Head of caudate nucleus (tissue), 42 donors: ENCODE measurements at places on chromosomes 6 and 20.

DNA sequence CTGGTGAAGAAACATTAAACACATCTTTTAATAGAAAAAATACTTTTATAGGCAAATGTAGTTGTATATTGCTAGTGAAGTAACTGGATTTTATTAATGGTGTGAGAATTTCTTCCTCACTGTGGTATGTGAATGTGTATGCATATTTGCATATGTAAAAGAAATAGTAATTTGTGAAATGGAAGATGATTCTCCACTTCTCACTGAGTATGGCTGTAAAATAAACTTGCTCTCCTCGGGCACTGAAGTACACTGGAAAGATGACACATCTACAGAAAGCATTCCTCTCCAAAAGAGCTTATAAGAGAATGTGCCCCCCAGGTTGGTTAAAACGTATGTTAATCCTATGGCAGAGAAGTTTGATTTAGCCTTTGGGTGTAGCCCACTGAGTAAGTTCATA is 155.5 kb downstream of the LPA start:
- DNase-seq = no peak

DNA sequence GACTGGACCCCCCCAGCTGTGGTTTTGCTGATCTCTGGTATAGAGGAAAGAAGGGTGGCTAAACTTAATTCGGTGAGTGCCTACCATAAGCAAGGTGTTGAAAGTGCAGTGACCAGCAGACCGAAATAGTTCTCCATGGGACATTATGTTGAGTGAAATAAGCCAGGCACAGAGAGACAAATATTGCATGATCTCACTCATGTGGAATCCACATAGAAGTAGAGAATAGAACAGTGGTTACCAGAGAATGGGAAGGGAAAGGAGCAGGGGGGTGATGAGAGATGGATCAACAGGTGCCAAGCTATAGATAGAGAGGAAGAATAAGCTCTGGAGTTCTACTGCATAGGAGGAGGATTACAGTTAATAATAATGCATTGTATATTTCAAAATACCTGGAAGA is 9.7 kb upstream of the GCNT2 start:
- DNase-seq = no peak

DNA sequence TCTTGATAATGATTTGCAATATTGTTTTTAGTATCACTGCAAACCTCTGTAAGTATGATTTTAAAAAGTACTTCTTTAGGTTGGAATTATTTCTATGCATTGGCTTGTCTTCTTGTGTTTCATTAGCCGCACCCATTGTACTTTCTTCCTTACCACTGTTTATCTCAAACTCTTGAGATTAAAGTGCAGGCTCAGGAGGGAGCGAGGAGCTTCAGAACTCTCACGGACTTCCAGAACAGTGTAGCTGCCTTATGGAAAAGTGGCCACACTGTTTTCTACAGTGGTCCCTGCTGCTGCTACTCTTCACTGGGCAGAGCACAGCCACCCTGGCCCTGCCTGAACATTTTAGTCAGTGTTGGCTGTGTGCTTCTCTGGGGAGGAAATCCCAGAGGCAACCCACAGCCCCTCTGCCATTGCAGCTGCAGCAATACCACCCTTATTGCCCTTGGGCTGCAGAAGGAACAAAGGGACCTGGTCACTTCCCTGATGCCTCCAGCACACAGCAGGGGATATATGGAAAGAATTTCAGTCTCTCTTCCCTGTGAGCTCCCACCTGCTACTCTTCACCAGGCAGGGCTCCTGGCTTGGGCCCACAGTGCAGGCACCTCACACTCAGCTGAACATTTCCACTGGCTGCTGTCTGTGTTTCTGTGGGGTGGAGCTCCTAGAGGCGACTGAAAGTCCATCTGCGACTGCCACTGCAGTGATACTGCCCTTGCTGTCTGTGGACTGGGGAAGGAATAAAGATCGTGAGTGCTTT is 91.7 kb upstream of the MAP3K4 start:
- no peak for DNase-seq

GRCh38 chr20:905396-905961 is 10.7 kb downstream of the ANGPT4 start:
- peak; percentile 24 for DNase-seq

- DNase-seq = no peak
Measured at GRCh38 chr6:73566954-73567591, 46.2 kb upstream of the EEF1A1 start.

GRCh38 chr6:2956930-2957685 is 14.3 kb downstream of the SERPINB6 start:
- no peak for DNase-seq

DNA sequence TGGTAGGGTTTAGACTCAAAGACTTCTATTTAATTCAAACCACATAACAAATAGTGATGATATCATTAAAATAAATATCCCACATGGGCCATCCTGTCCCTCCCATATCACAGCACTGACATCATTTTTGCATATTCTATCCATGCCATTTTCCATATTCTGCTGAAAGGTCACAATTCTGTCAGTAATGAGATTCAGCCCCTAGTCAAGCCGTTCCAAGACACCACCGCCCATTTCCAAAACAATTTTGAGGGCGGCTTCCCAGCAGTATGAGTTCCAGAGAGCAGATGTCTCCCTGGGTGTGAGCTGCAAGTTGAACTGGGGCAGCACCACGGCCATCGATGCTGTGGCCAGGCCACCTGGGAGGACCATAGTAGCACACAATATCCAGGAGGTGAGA is 65.1 kb upstream of the PLEKHG1 start:
- DNase-seq = no peak

GRCh38 chr6:125587666-125588632 is 161.5 kb upstream of the HEY2 start:
- no peak for DNase-seq

DNA sequence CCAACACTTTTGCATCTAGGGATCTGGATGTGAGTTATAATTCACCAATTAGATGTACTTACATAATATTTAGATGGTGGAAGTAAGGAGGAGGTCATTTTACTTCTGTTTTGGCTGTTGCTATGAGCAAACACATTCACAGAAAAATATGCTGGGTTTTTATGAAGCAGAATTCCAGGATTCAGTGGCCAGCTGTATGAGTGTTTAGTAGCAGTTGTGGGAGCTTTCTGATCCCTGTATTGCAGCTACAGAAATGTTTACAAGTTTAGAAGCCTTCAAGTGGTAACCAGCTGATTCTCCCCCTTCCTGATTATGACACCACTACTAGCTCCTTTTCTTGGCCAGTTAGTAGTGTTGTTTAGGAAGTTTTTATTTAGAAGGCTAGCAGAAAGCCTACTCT is 177.0 kb downstream of the TENT5A start:
- DNase-seq = no peak

GRCh38 chr6:75113446-75113845 is 92.4 kb downstream of the COL12A1 start:
- no peak for DNase-seq

GRCh38 chr6:101531538-101531937 is 138.0 kb downstream of the GRIK2 start:
- no peak for DNase-seq

- no peak for DNase-seq
Measured at GRCh38 chr6:34535199-34535598, 20.9 kb downstream of the SPDEF start.

GRCh38 chr20:56759741-56760278 is 130.7 kb downstream of the TFAP2C start:
- DNase-seq = no peak

- DNase-seq = no peak
Measured at GRCh38 chr6:137731960-137732616, 135.0 kb upstream of the TNFAIP3 start.

DNA sequence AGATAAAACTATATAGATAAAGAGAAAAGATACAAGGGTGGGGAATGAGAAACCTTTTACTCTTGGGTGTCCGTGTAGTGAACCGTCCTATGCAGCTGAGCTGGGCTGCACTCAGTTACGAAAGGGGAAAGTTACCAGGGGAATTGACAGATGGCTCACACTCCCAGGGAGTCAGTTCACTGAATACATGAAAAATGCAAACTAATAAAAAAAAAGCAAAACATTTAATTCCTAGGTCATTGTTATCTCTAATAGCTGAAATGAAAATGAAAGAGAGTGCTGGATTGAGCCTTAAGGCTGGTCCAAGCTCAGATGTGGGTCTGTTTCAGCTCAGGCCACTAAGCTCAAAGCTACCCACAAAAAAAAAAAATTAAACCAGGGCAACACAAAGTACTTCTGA is 138.0 kb downstream of the THBS2 start:
- no peak for DNase-seq

DNA sequence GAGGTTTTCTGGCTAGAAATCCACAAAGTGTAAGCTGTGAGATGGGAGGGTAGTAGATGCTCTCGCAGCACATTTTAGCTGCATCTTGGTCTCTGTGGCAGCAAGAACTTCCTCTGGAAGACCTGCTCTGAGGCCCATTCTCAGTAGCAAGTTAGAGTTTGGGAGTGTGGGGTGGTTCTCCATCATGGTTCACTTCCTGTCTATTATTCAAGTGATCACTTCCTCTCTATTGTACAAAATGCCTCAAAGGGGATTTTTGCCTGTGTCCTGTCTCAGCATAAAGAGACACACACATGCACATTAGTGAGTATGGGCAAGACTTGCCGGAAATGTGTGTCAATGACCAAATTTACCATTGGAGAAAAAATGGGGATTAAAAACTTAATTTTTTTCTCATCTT is 42.5 kb downstream of the LYRM2 start:
- no peak for DNase-seq

- no peak for DNase-seq
Measured at GRCh38 chr6:119440953-119441352, 91.4 kb upstream of the MAN1A1 start.

DNA sequence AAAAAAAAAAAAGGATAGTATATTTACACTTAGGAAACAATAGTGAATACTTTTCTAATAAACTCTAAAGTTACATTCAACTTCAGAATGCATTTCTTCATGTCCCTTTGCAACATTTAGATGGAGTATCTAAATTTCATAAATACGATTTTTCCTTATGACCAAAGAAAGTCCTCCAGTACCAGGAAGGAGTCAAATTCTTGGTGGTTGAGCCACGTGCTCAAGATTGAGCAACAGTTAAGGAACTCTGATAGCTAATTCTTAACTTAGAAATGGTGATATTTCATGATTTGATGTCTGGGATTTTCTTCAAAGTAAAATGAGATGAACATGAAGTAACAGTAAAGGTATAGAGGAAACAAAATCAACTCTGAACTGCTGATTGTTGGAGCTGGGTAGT is 92.7 kb downstream of the SASH1 start:
- no peak for DNase-seq

GRCh38 chr20:51486197-51487005 is 56.1 kb downstream of the NFATC2 start:
- DNase-seq = no peak

- no peak for DNase-seq
Measured at GRCh38 chr6:28953039-28953584, 29.3 kb upstream of the TRIM27 start.

DNA sequence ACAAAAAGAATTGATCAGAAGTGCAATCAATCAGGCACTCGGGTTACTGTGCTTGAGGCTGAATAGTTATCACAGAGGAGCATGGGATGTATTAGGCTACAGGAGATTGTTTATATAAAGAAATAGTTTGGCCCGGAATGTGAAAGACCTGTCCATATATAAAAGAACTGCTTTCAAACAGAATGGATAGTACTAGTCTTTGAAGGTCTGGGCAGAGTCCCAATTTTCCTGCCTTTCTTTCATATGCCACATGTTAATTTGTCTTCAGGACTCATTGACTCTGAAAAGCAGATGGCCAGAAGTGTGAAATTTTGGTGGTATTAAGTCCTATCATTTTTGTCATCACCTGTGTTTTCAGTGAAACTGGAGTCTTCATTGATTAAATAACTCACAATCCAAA is 314.5 kb downstream of the EYA4 start:
- no peak for DNase-seq

DNA sequence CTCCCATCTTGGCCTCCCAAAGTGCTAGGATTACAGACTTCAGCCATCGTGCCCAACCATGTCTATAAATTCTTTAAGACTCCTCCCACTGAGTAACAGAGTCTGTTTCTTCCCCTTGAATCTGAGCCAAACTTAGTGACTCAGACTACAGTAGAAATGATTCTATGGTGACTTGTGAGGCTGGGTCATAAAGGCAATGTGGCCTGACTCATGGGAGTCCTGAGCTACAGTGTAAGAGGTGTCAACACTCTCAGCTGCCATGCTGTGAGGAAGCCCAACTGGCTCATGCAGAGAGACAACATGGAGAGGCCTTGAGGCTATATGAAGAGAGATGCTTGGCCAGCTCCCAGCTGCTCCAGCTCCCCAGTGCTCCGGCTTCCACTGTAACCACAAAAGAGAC is 5.2 kb upstream of the NRSN2 start:
- DNase-seq = no peak

- no peak for DNase-seq
Measured at GRCh38 chr6:105015482-105015881, 58.6 kb downstream of the LIN28B start.

- DNase-seq = no peak
Measured at GRCh38 chr6:73624896-73625295, 28.9 kb downstream of the SLC17A5 start.

DNA sequence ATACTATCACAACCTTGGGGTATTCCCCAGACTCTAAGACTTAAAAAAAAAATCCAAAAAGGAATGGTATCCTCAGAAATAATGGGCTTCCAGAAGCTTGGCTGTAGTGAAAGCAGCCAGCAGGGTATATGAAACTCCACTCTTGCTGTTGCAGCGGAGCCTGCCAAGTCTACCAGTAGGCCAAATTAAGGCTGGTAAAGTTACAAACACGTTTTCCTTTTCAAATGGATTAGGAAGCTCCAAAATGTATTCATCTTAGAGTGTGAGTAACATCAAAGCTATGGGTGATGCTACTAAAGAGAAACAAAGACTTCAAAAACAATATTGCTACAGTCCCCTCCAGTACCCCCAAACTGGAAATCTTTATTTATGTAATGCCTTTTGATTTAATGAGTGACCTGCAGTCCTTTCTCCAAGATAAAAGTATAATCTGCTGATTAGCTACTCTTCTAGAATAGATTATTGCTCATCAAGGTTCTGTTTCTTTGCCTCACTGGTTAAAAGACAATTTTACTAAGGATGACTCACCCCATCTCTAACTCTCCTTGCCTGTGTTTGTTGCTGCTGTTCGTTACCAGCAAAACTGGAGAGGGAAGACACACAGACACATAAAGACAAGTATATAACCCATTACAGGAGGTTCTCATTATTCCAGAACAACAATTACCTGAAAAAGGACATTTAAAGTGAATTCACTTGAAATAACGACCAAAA is 84.9 kb downstream of the BTBD9 start:
- no peak for DNase-seq

- DNase-seq = no peak
Measured at GRCh38 chr20:63134201-63134612, 81.7 kb downstream of the YTHDF1 start.

DNA sequence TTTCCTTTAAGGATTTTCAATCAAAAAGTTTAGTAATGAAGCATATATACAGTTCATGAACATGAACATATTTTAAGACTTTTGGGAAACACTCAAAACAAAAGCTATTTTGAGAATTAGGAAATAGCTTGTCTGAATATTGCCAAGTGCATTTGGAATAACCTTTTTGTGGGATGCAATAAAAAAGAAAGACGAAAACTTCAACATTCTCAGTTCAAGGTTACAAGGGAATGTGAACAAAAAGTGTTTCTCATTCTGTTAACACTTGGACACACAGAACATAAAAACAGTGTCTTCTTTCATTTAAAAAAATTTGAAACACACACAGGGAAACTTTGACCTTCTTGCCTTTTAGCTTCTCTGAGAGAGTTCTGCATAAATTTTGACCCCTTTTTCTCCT is 72.7 kb upstream of the TCF21 start:
- DNase-seq = no peak

- DNase-seq = no peak
Measured at GRCh38 chr6:52666071-52666470, 4.8 kb upstream of the TMEM14A start.
